ENCODE measurements at places on chromosomes 7 and 10. TPM values are rescaled to one million over a fixed set of nuclear protein-coding genes. Genes with fewer than 3 reads are reported as not detected.
A peak's percentile ranks its signal among the peaks of the same experiment; 100 is the strongest.

ABCC2 gene
- total RNA-seq = not detected

PTPN20 gene
- 13.3 TPM for total RNA-seq

STOX1 gene
- 0.19 TPM for total RNA-seq

OR2A7 gene
- 0.40 TPM for total RNA-seq

CTAGE4 gene
- total RNA-seq = 2.6 TPM

LIPJ gene
- not detected for total RNA-seq

GSTO2 gene
- 1.00 TPM for total RNA-seq

GNAT3 gene
- total RNA-seq = not detected

ZP3 gene
- total RNA-seq = 0.61 TPM

HOXA4 gene
- 0.79 TPM for total RNA-seq

ADGRA1 gene
- total RNA-seq = not detected

MRLN gene
- not detected for total RNA-seq

ITIH5 gene
- 5.7 TPM for total RNA-seq

CBLL1 gene
- total RNA-seq = 21.6 TPM

- no peak for DNase-seq
These were observed 44.5 kb downstream of the KCNMA1 start for GRCh38 chr10:77592946-77593636.

DNA sequence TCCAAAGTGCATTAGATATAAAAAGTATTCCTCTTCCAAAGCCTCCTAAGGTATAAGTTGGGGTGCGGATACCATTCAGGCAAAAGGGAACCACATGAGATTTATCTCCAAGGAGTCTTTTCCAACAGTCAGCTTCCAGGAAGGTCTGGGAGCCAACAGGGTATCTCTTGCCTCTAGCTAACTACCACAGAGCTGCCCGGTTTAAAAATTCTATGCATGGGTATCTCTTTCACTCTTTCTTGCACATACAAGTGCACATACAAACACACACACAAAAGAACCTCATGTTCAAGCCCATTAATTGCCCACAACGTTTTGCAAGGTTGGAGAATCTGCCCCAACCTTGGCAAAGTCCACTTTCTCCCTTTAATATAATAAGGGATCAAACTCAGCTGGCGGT lies 80.7 kb downstream of the CDK6 start:
- DNase-seq = no peak

GRCh38 chr10:78851647-78852046 lies 217.1 kb upstream of the ZMIZ1 start:
- DNase-seq = no peak

DNA sequence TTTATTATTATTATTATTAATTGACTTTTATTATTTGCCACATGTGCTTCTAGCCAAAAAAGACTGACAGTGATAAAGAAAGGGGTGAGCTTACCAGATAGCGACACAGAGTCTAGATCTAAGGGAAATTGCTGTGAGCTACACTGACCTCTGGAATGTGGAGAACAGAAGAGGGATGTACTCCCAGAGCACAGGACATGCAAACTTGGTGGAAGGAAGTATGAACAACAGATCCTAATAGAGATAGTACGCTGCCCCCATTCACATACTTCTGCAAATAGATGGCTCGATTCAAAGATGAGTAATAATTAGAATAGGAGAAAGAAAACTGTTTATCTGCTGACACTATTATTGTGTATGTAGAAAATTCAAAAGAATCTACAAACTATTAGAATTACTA lies 109.3 kb upstream of the HPS1 start:
- DNase-seq = no peak

DNA sequence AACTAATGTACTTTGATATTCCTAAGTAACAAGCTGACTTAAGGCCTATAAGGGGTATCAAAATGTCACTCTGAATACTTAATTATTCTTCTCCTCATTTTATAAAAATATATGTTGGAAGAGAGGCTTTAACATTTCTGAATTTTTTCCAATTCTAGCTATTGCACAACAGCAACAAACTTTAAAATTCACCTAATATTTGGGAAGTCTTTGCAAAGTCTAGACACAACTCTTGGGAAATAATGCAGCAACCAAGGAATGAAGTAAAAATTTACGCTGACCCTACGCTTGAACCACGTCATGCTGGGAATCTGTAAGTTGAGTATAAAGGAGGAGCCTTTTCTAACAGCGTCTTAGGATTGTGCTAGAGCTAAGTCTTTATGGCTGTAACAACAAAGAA lies 243.9 kb upstream of the IMMP2L start:
- no peak for DNase-seq

DNA sequence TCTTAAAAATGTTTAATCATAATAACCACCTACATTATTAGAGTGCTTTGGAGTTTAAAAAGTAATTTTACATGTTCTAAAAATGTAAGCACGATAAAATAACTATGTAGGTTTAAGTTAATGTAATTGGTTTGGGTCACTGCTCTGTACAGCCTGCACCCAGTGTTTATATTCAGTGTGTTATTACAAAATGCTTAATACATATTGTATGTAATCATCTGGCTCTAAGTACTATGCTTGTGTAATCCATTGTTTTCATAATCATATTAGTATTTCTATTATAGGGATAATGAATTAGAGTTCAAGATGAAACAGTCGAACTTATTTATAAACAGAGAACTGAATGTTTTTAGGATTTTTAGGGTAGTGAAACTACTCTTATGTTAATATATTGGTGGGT lies 13.1 kb downstream of the RPA3 start:
- DNase-seq = no peak

GRCh38 chr10:21520509-21520908 lies 5.0 kb downstream of the SKIDA1 start:
- no peak for DNase-seq

GRCh38 chr10:98309366-98310355 lies 41.7 kb upstream of the LOXL4 start:
- peak; percentile 80 for DNase-seq

DNA sequence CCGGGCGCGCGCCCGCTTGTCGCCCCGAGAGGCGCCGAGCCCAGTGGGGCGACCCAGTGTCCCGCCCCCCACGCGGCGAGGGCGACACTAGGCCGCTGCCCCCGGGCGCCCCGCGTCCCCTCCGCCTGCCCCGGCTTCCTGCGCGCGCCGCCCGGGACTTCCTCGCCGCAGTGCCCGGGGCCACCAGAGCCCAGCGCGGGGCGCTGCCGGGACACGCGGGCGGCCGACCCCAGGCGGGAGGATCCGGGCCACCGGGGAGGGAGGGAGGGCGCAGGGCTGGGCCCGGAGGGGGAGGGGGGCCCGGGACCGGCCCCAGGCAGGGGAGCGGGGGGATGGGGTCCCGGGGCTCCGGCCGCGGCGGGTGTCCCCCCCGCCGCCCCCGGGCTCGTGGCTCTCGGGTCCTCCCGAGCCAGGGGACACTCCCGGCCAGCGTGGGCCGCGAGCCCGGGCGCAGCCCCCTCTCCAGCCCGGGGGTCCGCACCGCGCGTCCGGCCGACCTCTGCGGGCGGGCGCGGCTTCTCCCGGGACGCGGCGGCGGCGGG lies 435 bp upstream of the PWWP2B start:
- DNase-seq = peak; percentile 75

- DNase-seq = no peak
These were observed 395.0 kb downstream of the ZWINT start for GRCh38 chr10:55966101-55966500.

DNA sequence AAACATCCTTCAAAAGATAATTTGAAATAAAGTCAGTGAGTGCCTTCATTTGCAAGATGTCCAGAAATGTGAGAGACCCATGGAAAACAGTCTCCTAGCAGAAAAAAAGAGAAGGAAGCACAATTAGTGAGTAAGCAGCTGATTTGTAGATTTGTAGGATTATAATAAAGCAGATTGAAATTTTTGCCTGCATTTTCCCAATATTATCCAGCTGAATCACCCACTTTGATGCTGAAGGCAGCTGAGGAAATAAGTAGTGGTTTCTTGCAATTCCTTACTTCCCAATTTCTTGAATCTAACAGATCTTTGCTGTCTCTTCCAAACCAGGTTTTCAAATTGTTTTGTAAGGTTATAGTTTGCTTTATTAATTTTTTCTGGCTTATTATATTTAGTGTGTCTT lies 181.4 kb downstream of the GNAT3 start:
- DNase-seq = no peak

GRCh38 chr10:123847686-123848432 lies 43.7 kb downstream of the CPXM2 start:
- DNase-seq = no peak

GRCh38 chr7:36637417-36637816 lies 86.9 kb downstream of the AOAH start:
- no peak for DNase-seq

DNA sequence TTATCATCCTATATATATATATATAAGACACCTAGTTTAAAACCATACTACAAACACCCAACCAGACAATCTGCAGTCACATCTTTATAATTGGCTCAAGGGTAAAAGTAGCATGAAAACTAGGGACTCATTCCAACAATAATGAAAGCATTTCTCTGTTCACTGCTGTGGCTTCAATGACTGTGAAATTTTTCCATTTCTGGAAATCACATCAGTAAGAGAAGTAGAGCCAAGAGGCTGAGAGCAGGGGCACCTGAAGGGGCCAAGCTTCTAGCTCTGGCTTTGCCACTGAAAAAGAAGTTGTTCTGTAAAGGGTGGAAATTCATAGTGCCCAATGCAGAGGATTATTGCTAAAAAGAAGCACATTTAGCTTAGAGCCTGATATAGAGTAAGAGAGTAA lies 158.6 kb upstream of the GLI3 start:
- DNase-seq = no peak

DNA sequence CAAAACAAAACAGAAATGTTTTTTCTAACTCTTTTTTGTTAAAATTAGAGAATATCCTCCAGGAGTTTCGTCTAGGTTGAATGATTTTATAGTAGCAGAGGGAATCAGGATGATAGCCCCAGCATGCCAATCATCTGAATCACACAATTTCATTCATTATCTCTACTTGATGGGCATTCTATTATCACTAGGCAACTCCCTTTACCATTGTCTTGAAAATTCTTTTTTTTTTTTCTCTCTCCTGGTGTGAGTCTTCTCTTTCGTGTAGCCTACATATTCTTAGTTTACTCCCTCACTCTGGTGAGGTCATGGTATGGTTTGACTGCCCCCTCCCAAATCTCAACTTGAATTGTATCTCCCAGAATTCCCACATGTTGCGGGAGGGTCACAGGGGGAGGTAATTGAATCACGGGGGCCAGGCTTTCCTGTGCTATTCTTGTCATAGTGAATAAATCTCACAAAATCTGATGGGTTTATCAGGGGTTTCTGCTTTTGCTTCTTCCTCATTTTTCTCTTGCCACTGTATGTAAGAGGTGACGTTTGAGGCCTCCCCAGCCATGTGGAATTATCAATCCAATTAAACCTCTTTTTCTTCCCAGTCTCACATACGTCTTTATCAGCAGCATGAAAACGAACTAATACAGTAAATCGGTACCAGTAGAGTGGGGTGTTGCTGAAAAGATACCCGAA lies 105.0 kb downstream of the OTUD1 start:
- no peak for DNase-seq

GRCh38 chr7:13904007-13904406 lies 85.5 kb downstream of the ETV1 start:
- DNase-seq = no peak

GRCh38 chr10:89552213-89552612 lies 16.8 kb upstream of the SLC16A12 start:
- no peak for DNase-seq

GRCh38 chr7:123198668-123199652 lies 809 bp downstream of the SLC13A1 start:
- no peak for DNase-seq

DNA sequence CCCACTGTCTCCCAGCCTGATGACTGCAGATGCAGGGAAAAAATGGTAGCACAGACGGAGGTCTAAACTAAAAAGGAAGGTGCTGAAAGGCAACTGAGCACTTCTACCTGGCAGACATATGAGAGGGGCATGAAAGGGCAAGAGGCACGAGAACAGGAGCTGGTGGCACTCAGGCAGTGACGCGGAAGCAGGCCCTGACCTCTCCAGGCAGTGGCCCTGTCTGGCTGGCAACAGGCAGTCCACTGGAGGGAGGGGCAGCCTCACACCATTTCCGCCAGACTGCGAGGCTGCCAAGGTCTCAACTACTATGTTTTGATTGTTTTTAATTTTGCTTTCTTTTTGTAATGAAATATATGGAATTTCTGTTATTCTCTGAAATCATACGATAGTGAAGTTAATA lies 23.3 kb downstream of the VSTM2A start:
- no peak for DNase-seq

GRCh38 chr10:96987842-96988175 lies 155.7 kb downstream of the LCOR start:
- DNase-seq = no peak

GRCh38 chr7:44216521-44217222 lies 15.9 kb downstream of the YKT6 start:
- no peak for DNase-seq

- no peak for DNase-seq
These were observed 129.2 kb downstream of the STRA8 start for GRCh38 chr7:135362871-135363270.

- DNase-seq = no peak
These were observed 7.6 kb upstream of the ORAI2 start for GRCh38 chr7:102425639-102426267.

GRCh38 chr10:14618674-14619073 lies 156.0 kb downstream of the FAM107B start:
- no peak for DNase-seq

GRCh38 chr7:27950123-27950522 lies 210.2 kb downstream of the TAX1BP1 start:
- DNase-seq = peak; percentile 85

DNA sequence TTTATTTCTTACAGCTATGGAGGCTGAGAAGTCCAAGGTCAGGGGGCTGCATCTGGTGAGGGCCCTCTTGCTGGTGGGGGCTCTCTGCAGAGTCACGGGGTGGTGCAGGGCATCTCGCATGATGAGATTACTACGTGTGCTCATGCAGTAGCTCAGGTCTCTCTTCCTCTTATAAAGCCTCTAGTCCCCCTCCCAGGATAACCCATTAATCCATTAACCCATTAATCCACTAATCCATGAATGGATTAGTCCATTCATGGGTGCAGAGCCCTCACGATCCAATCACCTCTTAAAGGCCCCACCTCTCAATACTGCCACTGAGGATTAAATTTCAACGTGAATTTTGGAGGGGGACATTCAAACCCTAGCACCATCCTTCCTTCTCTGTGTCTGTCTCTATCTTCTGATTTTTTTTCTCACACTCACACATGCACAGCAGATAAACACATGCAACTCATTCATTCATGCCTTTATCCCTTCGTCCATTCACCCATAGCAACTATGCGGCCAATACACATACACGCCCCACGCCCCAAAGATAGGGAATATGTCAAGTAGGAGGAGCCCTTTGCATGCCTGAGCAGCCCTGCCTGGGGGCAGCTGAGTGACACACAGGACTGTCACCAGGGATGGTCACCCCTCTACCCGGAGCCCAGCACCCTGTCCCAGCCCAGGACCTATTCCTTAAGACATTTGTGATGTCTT lies 86.5 kb downstream of the C10orf105 start:
- DNase-seq = no peak

- DNase-seq = no peak
These were observed 8.8 kb downstream of the ACADSB start for GRCh38 chr10:123017421-123018165.

- no peak for DNase-seq
These were observed 50.0 kb upstream of the INSIG1 start for GRCh38 chr7:155247479-155248365.

Data from heart left ventricle (tissue), 16 donors.